ENCODE measurements at places on chromosomes 3 and 15. TPM values are rescaled to one million over a fixed set of nuclear protein-coding genes. Genes with fewer than 3 reads are reported as not detected.

The DGKG gene
- 0.05 TPM for total RNA-seq

The CLDN16 gene
- total RNA-seq, result not detected

- no peaks in the 10 kb centered on the region for H3K27me3 ChIP-seq
- H3K27ac ChIP-seq, result peak within 1 kb of the TSS; percentile 97
- H3K4me3 ChIP-seq, result peak within 1 kb of the TSS; percentile 91
- peaks cover 54% of the 10 kb centered on the region for H3K36me3 ChIP-seq
- peak; percentile 88 for DNase-seq
These were observed at the start of gene LCMT2 for GRCh38 chr15:43329960-43330779. Gene LCMT2 (minus strand): TSS chr15:43330573. CDS start chr15:43330489, 84 bp downstream.

DNA sequence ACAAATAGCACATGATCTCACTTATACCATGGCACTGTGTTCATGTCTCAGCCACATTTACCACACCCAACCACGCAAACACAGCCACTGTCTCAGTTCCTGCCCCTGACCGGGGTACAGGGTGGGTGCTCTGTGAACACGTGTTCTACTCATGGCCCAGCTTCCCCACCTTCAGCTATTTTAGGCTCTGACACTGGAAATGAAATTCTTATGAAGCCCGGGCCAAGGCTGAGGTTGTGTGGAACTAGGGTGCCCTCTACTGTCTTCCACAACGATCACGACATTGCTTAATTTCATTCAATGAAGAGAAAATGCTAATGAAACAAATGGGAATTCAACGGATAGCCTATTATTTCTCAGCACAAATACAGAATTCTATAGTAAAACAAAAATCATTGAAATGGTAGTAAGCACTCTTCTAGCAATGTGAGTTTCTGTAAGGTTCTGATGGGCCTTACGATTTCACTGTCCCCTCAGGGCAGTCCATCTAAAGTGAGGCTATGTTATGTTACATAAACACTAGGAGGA lies 2.1 kb upstream of the GABRA5 start:
- no peaks in the 10 kb centered on the region for H3K4me1 ChIP-seq
- DNase-seq, result no peak
- peaks cover 18% of the 10 kb centered on the region for H3K27me3 ChIP-seq
- no peaks in the 10 kb centered on the region for H3K36me3 ChIP-seq

DNA sequence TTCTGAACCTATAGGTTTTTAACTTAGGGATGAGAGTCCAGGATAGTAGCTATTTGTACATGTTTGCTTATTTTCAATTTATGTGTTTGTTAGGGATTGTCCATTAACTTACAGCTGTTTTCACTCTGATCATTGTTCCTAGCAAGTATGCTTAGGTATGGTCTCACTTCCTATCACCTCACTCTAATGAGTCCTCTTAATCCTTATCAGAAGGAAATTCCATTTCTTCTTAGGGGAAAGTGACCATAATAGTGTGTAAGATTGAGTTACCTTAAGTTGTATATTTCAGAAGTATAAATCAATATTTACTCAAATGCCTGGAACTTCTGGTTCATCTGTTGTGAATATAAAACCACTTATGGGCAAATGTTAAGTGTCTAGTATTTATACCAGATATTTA lies 53.0 kb downstream of the PIAS1 start:
- H3K4me3 ChIP-seq, result no peak overlapping the region
- H3K36me3 ChIP-seq, result peaks cover 36% of the 10 kb centered on the region
- no peak for DNase-seq
- H3K27ac ChIP-seq, result no peak overlapping the region
- H3K4me1 ChIP-seq, result peaks cover 7% of the 10 kb centered on the region
- H3K27me3 ChIP-seq, result no peaks in the 10 kb centered on the region

DNA sequence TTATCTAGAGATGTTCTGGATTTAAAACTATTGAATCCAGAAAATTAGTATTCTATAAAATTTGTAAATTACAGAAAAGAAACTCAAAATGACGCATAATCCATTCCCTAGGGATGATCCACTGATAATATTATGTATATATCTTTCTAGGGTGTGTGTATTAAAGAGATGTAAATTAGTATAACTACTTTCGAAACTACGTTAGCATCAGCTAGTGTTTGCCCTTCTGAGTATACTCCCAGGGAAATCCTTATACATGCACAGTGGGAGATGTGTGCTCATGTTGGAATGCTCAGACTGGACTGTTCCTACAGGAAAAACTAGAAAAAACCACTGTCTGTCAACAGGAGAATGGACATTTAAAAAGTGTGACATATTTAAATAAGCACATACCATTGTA lies 36.4 kb downstream of the ACAA1 start:
- no peaks in the 10 kb centered on the region for H3K36me3 ChIP-seq
- no peak overlapping the region for H3K4me3 ChIP-seq
- H3K4me1 ChIP-seq, result no peaks in the 10 kb centered on the region

DNA sequence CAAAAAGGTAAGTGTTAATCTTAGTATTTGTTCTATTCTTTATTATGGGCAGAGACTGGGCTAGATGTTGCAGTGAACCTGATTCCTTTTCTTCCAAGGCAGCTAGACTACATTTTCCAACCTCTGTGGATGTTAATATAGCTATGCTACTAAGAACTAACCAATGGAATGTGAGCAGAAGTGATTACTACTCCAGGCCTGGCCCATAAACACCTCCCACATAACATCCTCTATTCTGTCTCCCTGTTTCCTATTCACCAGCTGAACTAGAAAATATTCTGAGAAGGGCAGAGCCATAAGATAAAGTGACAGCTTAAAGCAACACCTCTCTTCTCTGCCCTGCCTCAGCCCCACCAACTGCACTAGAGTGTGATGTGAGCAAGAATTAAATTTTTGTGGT lies 29.4 kb downstream of the CD200R1L start:
- H3K36me3 ChIP-seq, result no peaks in the 10 kb centered on the region
- no peak for DNase-seq
- H3K27ac ChIP-seq, result no peak overlapping the region
- peaks cover 13% of the 10 kb centered on the region for H3K27me3 ChIP-seq
- H3K4me1 ChIP-seq, result peaks cover 21% of the 10 kb centered on the region

DNA sequence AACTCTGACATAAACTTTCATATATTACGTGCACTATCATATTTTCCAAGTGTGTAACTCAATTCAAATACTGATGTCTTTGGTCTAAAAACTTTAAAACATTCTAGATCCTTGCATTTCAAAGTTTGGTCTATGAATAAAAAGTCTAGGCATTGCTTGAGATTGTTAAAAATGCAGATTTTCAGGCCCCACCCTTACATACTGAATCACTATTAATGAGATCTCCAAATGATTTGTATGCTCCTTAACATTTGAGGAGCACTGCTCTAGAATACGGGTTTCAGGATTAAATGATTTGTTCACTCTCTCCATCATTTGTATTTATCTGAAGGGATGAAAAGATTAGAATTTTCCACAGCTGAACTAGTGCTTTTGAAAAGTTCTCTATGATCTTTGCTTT lies 202.9 kb downstream of the KBTBD8 start:
- H3K27me3 ChIP-seq, result no peaks in the 10 kb centered on the region
- H3K4me1 ChIP-seq, result no peaks in the 10 kb centered on the region
- no peak overlapping the region for H3K4me3 ChIP-seq
- H3K27ac ChIP-seq, result no peak overlapping the region

DNA sequence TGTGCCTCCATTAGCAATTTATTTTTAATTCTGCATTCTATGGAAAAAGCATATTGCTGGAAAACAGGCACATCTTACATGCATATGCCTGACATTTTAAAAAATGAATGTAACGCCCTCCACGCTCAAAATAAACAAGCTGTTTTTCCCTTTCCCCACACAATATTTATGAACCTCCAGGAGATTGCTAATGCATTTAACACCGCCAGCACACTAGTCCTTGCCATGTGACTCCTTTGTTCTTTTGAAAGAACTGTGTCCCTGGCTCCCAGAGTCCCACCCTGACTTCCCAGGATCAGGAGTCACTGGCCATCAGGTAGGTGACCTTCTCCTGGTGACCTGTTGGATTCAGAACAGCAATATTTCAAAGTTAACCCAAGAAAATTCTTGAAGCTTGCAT lies 571.2 kb upstream of the CFAP20DC start:
- no peaks in the 10 kb centered on the region for H3K4me1 ChIP-seq
- no peak overlapping the region for H3K4me3 ChIP-seq
- H3K27ac ChIP-seq, result no peak overlapping the region
- DNase-seq, result no peak

DNA sequence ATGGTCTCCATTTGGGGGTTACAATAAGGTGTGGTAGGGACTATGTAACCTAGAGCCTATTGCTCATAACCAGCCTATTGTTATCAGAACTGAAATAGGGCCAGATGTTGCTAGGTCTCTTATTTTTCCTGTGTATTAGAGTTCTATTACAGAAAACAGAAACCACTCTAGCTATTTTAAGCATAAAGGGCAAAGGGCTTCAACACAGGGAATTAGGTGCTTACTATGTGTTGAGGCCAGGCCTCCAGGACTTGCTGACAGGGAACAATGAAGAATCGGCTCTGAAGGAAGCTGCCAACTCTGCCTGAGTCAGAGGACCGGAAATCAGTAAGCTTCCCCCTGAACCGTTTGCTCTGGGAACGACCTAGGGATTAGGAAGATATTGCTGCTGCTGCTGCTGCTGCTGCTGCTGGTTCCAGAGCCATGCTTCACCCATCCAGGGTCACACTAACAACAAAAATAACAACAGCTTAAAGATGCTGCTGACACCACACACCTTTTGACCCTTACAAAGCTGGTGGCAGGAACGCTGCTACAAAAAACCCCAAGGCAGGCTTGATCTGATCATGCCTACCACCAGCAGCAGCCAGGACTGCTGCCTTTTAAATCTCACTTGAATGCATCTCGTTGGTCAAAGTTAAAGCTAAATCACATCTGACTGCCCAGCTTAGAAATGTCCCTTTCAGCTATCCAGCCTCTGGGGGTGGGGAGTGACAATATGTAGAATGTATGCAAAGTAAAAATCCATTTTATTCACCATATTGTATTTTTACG lies 276.9 kb upstream of the IL12A start:
- no peak overlapping the region for H3K27ac ChIP-seq
- no peaks in the 10 kb centered on the region for H3K4me1 ChIP-seq

DNA sequence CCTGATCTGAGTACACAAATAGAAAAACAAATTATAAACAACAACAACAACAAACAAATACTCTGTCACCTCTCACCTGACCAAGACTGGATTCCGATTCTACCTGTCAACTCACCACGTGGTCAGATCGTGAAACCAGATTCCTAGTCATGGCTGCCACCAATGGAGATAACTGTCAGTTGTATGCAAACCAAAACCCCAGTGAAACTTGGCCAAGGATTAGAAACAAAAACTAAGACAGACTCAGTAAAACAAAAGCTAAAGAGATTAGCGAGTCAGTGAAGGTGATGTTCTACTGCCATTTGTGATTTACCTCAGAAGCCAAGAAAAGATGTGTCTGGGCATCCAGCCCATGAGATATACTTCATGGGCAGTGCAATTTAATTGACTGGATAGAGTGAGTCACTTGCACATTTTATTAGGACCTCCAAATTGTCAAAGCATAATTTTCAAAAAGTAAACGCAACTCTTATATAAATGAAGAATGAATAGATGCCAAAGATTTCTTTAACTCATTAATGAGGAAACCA lies 31.1 kb downstream of the PHLDB2 start:
- peaks cover 7% of the 10 kb centered on the region for H3K27me3 ChIP-seq
- no peak overlapping the region for H3K27ac ChIP-seq
- no peaks in the 10 kb centered on the region for H3K36me3 ChIP-seq
- H3K4me3 ChIP-seq, result no peak overlapping the region
- DNase-seq, result no peak
- no peaks in the 10 kb centered on the region for H3K4me1 ChIP-seq

- no peak overlapping the region for H3K4me3 ChIP-seq
- no peaks in the 10 kb centered on the region for H3K36me3 ChIP-seq
- no peak for DNase-seq
- peaks cover 11% of the 10 kb centered on the region for H3K4me1 ChIP-seq
These were observed 13.3 kb upstream of the DOCK3 start for GRCh38 chr3:50661321-50661837.
